ENCODE measurements at places on chromosomes 7 and 10.

DNA sequence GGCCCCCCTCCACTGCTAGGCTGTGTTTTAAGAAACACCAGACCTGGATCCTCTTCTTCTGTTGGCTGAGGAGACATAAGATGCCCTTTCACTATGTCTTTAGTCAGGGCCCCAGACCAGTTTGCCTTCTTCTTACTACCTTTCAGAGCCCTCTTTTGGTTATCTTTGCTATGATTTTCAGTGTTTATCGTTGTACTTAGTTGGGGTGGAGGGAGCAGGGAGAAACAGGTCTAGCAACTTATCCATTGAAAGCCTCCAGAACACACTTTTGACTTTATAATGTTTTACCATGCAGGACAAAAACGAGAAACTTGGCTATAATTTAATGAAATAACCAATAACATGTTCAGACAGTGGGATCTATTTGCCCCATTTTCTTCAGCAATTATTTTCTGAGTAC, 525.2 kb downstream of the TNS3 start:
- no peak for DNase-seq

DNA sequence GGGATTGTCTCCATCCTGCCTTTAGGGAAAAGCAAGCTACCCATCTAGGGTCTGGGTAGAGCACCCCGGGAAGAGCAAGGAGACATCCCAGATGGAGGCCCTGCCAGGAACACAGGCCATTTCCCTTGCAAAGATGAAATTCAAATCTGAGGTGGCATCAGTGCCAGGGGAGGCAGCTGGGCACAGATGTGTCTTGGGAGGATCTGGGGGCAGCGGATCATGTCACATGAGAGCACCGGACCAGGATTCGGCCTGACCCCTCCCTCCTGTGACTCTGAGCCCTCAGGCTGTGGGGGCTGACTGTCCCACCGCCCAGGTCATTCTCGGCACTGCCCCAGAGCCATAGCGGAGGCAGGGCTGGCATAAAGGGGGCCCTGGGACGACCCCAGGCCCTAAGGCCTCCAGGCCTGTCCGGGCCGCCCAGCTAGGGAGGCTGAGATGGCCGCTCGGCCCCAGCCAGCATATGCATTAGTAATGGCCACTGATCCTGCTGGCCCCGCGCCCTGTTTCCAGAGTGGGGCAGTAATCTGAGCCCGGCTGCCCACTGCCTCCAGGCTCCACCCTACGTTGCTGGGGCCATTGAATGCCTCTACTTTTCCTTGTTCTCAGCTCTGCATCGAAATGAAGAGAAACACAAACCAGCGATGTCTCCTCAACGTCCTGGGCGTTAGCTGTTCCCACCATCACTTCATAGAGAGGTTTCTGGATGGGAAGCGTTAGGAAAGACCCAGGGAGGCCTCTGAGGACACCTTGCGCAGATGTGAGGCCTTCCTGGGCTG, 148.5 kb downstream of the UBE2H start:
- no peak for DNase-seq

DNA sequence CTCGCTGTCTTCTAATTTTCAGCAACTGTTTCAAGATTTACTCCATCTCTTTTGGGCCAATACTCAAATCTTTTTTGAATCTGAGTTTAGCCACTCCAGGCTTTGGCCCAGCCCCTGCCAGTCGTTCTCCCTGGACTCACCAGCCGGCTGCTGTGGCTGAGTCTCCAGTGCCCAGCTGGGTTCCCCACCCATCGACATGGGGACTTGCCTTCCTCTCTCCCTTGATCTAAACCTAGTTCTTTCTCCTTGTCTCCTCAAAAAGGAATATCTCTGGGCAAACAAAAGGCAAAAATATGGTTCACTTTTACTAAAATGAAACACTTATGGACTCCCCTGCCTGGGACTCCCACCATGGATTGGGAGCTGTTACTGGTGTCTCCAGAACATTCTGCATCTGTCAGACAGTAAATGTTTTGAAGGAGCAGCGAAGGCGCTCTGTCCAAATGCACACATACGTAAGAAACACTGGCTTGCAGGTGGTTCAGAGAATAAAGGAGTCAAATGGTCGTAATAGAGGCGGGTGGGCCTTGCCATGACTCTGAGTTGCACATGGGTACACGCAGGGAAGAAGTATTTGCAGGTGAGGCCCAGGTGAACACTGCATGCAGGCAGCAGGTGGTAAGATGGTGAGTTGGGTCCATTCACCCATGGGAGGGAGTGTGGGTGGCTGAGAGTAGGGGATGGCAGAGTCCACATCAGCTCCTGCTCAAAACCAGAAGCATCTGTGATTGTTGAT, 35.5 kb upstream of the HABP2 start:
- DNase-seq: no peak

DNA sequence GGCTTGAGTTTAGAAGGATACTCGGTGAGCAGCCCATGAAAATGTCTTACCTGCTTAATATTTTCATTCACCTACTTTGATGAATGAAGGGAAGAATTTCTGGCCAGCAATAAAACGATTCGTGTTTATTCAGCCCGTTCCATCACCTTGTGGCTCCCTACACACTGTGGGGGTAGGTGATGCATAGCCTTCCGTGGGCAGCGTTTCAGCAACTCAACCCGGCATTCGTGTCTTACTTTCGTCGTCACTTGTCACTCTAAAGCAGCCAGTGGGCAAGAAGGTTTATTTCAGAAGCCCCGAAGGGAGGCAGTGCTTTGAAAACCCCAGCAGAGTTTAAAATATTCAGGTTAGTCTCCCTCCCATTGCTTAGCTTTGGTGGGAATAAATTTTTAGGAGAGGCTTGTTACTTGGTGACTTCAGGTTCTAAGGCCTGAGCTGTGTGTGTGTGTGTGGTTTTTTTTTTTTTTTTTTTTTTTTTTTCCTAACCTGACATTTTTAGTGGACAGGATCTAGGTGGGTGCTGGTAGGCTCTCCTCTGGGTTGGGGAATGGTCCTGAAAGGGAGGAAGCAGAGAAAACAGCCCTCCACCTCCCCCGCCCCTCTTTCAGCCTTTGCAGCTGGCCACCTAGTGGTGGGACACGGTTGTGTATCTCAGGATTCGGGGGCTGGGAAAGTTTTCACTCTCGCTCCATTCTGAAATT, 1.8 kb downstream of the GRK5 start:
- no peak for DNase-seq

DNA sequence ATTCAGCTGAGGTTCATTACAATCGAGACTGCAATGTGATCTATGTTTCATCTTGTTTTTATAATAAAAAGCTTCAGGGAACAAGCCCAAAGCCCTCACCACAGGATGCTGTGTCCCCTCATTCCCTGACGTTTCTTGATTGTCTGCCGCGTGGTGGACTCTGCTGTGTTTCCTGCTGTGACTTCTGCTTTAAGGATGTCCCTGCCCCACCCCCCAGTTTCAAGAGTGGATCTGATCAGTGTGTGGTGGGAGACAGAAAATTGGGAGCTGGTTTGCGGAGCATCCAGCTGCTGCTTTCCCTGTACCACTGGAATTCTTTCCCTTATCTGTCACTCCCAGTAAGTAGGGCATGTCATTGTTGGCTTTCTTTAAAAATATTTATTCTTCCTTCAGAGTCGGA, 86.2 kb downstream of the CREM start:
- no peak for DNase-seq

DNA sequence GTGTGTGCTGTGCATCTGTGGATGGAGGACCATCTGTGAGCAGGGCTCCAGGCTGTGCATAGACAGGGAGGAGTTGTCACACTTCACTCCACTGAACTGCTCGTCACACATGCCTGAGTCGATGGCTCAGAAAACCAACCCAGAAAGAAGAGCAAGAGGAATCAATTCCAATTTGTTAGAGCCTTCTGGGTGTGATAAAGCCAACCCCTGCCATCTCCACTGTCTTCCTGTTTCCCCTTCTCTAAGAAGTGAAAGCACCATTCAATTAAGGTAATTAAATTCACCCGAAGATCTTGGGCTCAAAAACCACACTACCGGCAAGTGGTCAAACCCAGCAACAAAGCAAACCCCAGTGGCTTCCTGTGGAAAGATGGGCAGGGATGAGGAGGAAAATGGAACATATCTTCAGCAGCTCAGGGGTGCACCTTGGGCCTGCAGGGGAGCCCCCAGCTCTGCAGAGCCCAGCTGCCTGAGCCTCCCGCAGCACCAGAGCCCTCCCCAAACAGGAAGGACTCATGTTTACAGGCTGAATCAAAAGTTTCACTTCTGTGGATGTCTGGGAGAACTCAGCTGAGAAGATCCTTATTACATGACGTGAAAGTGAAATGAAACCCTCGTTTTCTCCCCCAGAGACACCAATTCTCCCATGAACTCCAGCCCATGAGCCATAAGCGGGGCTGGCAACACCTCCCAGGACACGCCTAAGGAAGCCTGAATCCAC, 10.9 kb downstream of the C10orf71 start:
- no peak for DNase-seq

GRCh38 chr10:96585736-96586418, 935 bp downstream of the TM9SF3 start:
- DNase-seq: peak; percentile 1

DNA sequence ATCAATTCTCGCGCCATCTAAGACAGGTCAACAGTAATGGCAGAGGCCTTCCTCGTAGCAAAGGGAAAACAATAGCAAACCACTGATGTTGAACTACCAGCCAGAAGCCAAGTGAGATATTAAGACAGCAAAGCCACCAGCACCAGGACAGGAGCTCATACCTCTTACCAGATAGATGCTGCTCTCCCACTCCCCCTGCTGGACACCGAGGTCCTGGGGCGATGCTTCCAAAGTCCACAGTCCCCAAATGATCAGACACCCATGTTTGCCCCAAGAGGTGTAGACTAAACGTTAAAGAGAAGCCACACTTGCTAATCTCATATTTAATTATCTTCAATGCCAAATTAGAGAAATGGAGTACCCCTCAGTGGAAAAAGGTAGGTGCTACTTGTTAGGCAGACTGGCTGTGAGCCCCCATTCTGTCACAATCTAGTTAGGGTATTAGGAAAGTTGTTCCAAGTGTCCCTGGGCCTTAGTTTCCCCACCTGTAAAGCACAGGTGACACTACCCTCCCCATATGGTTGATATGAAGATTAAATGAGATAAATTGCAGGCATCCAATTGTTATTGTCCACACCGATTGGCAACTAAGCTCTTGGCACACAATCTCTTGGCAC, 39.9 kb downstream of the TOMM7 start:
- DNase-seq: peak; percentile 61

DNA sequence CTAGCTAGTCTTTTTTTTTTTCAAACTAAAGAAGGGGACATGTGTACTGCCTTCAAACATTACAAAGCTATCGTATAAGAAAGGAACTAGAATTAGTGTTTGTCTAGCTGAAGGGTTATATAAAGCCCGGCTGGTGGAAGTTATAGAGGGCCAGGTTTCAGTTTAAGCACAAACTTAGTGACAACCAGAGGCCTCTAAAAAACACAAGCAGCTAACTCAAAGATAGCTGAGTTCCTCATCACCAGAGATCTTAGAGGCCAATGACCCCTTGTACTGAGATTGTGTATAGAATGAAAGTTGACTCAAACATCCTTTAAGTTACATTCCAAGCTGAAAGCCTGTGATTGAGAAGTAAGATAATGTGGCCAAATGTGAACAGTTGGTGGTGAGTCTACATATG, 28.1 kb upstream of the SGMS1 start:
- DNase-seq: no peak

DNA sequence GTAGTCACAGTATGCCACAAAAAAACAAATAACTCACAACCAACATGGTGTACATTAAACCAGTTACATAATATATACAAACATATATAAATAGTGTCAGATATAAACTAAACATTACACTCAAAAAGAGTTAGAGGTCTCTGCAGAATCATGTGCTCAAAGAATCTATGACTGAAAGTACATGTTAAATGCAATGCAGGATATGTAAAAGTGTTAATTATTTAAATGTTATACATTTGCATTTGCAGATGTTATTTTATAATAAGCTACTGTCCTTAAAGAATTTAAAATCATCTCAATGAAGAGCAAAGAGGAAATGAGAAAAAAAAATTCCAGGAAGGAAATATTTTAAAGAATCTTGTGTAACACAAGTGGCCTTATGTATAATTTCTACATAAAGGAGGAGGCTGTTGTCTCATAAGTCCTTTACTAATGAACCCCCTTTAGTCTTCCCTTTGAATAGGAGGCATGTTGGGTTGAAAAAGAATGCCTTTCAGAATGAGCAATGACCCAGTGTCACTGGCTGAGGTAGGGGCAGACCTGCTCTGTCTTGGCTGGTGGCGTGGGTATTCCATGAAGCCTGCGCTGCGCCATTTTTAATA, 148.9 kb downstream of the ITGA8 start:
- DNase-seq: no peak

- DNase-seq: no peak
These were observed 92.3 kb downstream of the MAGI2 start for GRCh38 chr7:79361214-79361613.

GRCh38 chr7:110454713-110455112, 636.2 kb upstream of the LRRN3 start:
- no peak for DNase-seq

DNA sequence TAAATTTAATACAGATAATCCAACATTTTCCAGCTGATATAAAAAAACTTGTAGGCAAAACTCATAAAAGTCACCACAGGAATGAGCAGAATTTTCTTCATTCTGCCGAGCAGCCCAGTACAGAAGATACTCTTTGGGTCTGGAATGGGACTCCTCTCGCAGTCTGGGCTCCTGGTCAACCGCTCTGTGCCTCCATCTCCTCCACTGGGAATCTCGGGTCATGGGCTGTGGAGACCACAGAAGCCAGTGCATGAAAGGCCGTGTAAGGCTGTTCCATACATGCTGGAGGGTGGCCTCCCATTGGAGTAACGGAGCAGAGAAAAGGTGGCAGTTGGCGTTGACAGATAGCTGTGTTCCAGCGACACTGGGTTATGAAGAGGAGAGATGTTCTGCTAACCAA, 616.4 kb upstream of the MGMT start:
- DNase-seq: no peak

- no peak for DNase-seq
These were observed 267.7 kb upstream of the SEMA3A start for GRCh38 chr7:84462259-84462658.

GRCh38 chr7:33041631-33042428, 20.7 kb downstream of the NT5C3A start:
- DNase-seq: no peak

DNA sequence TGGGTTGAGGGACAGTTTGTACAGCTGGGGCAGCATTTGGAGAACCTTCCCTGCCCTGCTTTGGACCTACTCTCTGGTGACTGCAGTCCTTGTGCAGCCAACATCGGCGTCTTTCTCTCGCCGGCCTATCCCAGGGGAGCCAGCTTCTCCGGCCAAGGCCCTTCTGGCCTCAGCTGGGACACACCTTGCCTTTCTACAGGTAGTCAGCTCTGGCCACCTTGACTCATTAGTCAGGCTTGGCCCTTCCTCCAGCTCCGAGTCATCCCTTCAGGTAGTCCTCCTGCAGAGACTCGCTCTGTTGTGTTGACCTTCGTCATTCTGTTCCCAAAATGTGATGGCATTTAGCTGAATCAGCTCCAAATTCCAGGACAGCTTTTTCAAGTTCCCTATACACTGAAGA, 145.0 kb upstream of the CHST15 start:
- no peak for DNase-seq

GRCh38 chr10:103193820-103194529, 903 bp upstream of the NT5C2 start:
- no peak for DNase-seq

Measured in activated T-cell treated with anti-CD3 and anti-CD28 coated beads for 24 hours (primary cell).